ENCODE measurements at places on chromosomes 6 and 20. TPM values are rescaled to one million over a fixed set of nuclear protein-coding genes. Genes with fewer than 3 reads are reported as not detected.

- peaks cover 49% of the 10 kb centered on the region for H3K27me3 ChIP-seq
- no peaks in the 10 kb centered on the region for H3K36me3 ChIP-seq
- H3K4me1 ChIP-seq = no peaks in the 10 kb centered on the region
- H3K27ac ChIP-seq = no peak overlapping the region
- no peak overlapping the region for H3K4me3 ChIP-seq
Observed at GRCh38 chr6:19839237-19839546, 2.0 kb downstream of the ID4 start.

DNA sequence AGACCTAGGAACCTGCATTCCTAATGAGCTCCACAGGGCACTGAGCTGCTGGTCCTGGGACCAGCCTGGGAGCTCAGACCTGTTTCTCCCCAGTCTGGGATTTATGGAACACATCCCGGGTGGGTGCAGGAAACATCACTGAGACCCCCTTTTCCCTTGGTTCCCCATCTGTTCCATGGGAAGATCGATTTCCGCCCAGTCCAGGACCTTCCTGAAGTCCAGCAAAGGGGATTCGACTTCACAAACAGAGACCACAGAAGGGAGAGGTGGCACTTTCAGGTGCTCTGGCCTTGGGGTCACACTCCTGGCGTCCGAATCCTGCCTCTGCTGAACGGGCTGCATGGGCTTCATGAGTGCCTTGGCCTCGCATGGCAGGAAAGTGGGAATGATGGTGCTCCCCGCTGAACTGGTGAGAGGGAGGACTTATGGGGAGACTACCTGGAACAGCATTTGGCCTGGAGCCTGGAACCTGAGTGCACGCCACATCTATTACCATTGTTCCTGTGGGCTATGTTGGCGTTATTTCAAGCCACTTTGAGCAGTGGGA is 296.3 kb downstream of the TAF4 start:
- H3K4me1 ChIP-seq = no peaks in the 10 kb centered on the region
- H3K27ac ChIP-seq = no peak overlapping the region
- no peak overlapping the region for H3K4me3 ChIP-seq

GRCh38 chr20:18224968-18225568 is 63.3 kb upstream of the ZNF133 start:
- no peaks in the 10 kb centered on the region for H3K27me3 ChIP-seq
- no peak overlapping the region for H3K4me3 ChIP-seq
- DNase-seq = no peak
- H3K36me3 ChIP-seq = no peaks in the 10 kb centered on the region

AGER gene
- 81.3 TPM for polyA plus RNA-seq

DNA sequence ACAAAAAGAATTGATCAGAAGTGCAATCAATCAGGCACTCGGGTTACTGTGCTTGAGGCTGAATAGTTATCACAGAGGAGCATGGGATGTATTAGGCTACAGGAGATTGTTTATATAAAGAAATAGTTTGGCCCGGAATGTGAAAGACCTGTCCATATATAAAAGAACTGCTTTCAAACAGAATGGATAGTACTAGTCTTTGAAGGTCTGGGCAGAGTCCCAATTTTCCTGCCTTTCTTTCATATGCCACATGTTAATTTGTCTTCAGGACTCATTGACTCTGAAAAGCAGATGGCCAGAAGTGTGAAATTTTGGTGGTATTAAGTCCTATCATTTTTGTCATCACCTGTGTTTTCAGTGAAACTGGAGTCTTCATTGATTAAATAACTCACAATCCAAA is 314.5 kb downstream of the EYA4 start:
- H3K27ac ChIP-seq = no peak overlapping the region
- H3K4me3 ChIP-seq = no peak overlapping the region
- no peaks in the 10 kb centered on the region for H3K36me3 ChIP-seq
- DNase-seq = no peak
- no peaks in the 10 kb centered on the region for H3K27me3 ChIP-seq

DNA sequence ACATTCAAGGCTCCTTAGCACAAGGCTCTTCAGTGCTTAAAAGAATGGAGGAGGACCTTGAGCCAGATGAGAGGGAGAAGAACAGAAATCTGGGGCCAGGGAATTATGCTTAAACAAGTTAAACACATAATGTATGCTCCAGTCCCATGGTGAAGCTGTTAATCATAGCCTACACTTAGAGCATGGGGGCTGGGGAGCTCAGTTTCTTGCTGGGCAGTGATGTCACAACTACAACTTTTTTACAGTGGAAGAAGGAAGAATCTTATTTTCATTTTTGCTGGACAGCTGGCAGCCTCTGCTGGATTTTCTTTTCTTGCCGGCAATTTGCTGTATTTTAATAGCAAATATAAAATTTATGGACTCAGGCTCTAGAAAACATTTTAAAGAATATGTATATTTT is 432.5 kb downstream of the CD109 start:
- H3K27me3 ChIP-seq = no peaks in the 10 kb centered on the region
- DNase-seq = no peak
- no peak overlapping the region for H3K4me3 ChIP-seq
- no peak overlapping the region for H3K27ac ChIP-seq
- H3K36me3 ChIP-seq = no peaks in the 10 kb centered on the region

- peaks cover 25% of the 10 kb centered on the region for H3K27me3 ChIP-seq
- peaks cover 44% of the 10 kb centered on the region for H3K4me1 ChIP-seq
- no peak for DNase-seq
- H3K36me3 ChIP-seq = no peaks in the 10 kb centered on the region
- H3K4me3 ChIP-seq = no peak overlapping the region
Observed at GRCh38 chr6:41732591-41733359, 2.6 kb downstream of the TFEB start.

- H3K27me3 ChIP-seq = no peaks in the 10 kb centered on the region
- no peaks in the 10 kb centered on the region for H3K4me1 ChIP-seq
- DNase-seq = no peak
- H3K27ac ChIP-seq = no peak overlapping the region
Observed at GRCh38 chr6:20001286-20001685, 164.1 kb downstream of the ID4 start.

DNA sequence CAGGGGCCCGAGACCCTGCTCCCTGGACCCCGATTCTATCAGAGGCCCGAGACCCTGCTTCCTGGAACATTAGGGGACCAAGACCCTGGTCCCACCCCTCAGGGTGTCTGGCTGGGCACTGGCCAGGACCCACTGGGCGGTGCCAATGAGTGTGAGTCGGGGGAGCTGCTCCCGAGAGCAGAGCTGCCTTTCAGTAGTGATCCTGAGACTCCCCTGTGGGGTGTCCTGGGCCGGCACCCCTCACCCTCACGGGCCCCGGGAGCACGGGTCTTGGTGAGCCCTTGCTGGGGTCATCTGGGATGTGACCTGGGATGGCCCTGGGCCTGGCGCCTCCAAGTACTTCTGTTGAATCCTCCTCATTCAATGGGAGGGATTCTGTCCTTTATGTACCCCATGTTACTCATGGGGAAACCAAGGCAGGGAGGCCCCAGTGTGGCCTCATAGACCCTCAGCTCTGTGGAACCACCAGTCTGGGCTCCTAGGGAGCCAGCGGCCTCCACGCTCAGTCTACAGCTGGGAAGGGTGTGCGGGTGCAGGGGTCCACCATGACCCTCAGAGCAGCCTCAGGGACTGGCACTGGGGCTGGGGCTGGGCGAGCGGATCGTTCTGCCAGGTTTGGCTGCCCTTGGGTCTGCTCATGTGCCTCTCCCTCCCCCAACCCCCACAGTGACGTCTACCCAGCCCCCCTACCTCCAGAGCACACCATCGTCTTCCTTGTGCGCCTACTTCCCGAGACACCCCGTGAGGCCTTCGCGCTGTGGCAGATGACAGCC is 25.6 kb downstream of the COL20A1 start:
- H3K36me3 ChIP-seq = no peaks in the 10 kb centered on the region
- DNase-seq = no peak
- no peaks in the 10 kb centered on the region for H3K4me1 ChIP-seq
- H3K4me3 ChIP-seq = no peak overlapping the region
- no peak overlapping the region for H3K27ac ChIP-seq

DNA sequence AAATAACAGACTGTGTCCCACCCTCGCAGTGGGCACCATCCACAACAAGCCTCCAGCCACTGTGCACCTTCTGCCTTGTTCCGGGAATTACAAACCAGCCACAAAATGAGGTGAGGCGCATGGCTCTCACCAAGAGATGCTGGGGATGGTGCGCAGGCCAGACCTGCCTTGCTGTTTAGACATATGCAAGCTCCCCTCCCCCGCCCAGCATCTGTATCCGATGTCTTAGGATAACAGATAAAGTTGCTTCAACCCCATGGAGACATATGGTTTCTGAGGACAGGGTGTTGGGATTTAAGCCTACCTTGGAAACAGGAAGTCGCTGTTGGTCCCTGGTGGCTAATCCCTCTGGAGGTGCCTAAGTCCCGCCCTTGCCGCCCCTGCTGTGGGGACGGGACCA is 50.4 kb upstream of the MPC1 start:
- H3K27ac ChIP-seq = no peak overlapping the region
- H3K4me1 ChIP-seq = peaks cover 17% of the 10 kb centered on the region
- DNase-seq = no peak
- H3K27me3 ChIP-seq = no peaks in the 10 kb centered on the region
- H3K4me3 ChIP-seq = no peak overlapping the region

- no peaks in the 10 kb centered on the region for H3K27me3 ChIP-seq
- H3K36me3 ChIP-seq = no peaks in the 10 kb centered on the region
- DNase-seq = no peak
- no peak overlapping the region for H3K27ac ChIP-seq
- H3K4me3 ChIP-seq = no peak overlapping the region
Observed at GRCh38 chr20:47392015-47392720, 35.7 kb upstream of the ZMYND8 start.

DNA sequence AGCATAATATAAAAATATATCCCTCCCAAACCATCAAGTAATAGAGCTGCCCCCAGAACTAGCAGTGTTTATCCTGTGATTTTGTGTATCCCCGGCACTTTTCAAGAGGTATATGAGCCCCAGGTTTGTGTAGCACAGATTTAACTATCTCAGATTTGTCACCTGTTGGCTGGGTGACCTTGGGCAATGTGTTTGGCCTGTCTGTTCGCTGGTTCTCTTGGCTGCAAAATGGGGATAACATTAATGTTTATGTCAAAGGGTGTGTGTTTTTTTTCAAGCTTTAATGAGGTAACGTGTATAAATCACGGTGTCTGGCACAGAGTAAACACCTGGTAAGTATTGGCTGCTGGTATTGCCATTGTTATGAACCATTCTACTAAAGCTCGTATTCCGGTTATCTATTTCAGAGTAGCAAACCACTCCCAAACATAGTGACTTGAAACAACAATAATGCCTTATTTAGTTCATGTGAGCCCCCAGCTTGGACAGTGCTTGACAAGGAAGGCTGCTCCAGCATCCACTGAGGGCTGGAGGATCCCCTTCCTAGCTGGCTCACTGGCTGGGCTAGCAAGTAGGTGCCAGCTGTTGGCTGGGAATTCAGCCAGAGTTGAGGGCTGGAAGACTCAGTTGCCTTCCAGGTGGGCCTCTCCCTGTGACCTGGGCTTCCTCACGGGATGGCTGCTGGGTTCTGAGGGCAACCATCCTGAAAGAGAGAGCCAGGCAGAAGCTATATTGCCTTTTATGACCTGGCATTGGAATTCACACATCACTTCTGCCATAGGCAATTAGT is 36.2 kb downstream of the PDRG1 start:
- H3K4me1 ChIP-seq = no peaks in the 10 kb centered on the region
- no peak overlapping the region for H3K4me3 ChIP-seq
- H3K27me3 ChIP-seq = no peaks in the 10 kb centered on the region
- no peaks in the 10 kb centered on the region for H3K36me3 ChIP-seq
- no peak overlapping the region for H3K27ac ChIP-seq

DNA sequence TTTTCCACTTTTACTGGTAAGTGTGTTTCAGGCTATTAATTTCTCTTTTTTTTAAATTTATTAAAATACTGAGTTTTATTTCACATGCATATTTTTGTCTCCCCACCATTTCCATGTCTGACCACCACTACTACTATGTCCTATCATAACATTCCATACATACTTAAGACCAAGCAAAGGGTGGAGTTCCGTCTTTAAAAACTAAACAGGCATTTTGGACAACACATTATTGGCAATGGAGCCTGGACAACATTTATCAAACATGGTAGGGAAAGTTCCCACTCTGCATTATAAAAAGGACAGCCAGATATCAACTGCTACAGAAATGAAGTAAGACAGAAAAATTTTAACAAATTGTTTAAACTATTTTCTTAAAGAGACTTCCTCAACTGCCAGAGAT is 91.9 kb downstream of the LMBRD1 start:
- no peaks in the 10 kb centered on the region for H3K27me3 ChIP-seq
- H3K36me3 ChIP-seq = peaks cover 13% of the 10 kb centered on the region
- no peaks in the 10 kb centered on the region for H3K4me1 ChIP-seq
- no peak overlapping the region for H3K27ac ChIP-seq
- no peak overlapping the region for H3K4me3 ChIP-seq

C20orf204 gene
- polyA plus RNA-seq = 8.2 TPM

TFAP2D gene
- polyA plus RNA-seq = 0.07 TPM

MACROD2 gene
- polyA plus RNA-seq = 4.2 TPM

DNA sequence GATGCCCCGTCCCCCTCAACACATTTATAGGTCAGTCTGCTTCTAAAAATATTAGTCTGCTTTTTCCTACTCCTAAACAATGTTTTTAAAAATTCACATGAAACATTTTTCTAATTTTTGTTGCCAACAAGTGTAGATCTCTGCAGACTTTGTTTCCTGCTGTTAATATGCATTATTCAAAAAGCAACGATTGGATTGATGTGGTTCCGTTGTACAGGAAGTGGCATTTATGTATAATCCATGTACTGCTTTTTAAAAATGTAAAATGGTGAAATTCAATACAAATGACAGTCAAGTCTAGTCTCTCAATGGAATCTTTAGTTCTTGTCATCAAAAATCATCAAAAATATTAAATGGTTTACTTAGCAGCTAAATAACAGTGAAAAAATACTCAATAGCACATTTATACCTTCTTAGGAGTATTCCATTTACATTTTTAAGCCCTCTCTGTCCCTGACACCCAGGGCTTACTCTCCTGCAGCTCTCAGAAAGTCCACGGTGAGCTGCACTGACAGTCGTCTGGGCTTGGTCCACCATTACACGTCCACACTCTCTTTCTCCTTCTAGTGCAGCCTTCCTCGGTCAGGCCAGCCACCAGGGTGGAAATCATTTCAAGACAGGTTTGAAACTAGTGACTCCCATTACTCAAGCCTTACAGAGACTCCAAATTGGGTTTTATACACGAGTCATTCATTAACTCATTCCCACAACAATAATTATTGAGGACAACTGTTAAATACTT is 211.5 kb downstream of the TMEM200A start:
- no peak overlapping the region for H3K27ac ChIP-seq
- H3K36me3 ChIP-seq = no peaks in the 10 kb centered on the region
- H3K27me3 ChIP-seq = no peaks in the 10 kb centered on the region
- H3K4me3 ChIP-seq = no peak overlapping the region

- DNase-seq = no peak
- no peak overlapping the region for H3K27ac ChIP-seq
- no peaks in the 10 kb centered on the region for H3K36me3 ChIP-seq
- H3K27me3 ChIP-seq = no peaks in the 10 kb centered on the region
Observed at GRCh38 chr6:162854734-162855191, 127.0 kb downstream of the PACRG start.
